Stimulated activated CD8-positive, alpha-beta memory T cell treated with anti-CD3 and anti-CD28 coated beads, Interleukin-15, amount 100 ng/mL, for 4 hours (primary cell): ENCODE measurements at places on chromosomes 6 and 20.

- no peak for DNase-seq
Measured at GRCh38 chr20:37971561-37972127, 61.6 kb downstream of the TTI1 start.

- DNase-seq = no peak
Measured at GRCh38 chr6:15170126-15170525, 75.7 kb upstream of the JARID2 start.

DNA sequence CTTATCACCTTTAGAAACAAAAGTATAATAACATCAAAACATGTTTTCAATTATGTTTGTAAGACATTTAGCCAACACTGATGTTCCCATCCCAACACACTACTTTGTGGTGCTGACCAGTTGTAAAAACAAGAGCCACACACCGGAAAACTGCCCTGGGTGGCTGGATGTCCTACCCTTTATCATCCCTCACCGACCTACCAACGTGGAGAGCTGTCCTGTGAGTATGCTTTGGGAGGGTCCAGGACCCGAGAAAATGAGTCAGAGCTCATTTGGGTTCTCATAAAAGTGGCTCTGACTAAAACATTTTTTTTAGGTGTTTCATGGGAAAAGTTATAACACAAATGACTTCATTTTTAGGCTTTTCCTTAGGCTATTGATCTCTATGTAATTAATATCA lies 29.3 kb upstream of the CTAGE9 start:
- DNase-seq = no peak

DNA sequence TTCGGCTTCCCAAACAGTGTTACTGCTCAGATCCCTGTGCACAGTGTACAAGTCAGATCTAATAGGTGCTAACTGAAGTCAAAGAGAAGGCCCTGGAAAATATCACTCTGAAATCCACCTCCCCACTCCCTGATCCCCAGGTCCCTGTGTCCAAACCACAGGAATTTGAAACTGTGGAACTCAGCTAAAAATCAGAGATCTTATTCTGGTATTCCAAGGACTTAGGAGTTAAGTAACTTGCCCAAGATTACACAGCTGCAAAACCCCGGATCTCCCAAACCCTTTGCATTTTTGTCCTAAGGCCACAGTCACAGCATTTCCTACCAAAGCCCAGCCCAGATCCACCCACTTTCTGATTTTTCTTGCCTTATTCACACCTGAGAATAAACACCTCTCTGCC lies 32.3 kb upstream of the SLC23A2 start:
- no peak for DNase-seq

DNA sequence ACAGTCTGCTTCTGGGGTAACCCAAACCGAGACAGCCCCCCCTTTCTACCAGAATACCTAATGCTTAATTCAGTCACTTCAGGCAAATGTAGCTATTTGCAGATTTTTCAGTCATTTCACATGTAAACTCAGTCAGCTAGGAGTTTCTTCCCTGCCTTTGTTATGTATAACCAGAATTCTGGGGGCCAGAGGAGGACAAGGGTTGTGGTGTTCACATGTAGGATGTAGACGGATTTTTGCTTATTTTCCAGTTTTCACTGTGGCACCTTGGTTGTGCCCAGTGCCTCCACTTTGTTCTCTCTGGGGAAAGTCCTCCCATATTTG lies 51.1 kb downstream of the PROKR2 start:
- no peak for DNase-seq

DNA sequence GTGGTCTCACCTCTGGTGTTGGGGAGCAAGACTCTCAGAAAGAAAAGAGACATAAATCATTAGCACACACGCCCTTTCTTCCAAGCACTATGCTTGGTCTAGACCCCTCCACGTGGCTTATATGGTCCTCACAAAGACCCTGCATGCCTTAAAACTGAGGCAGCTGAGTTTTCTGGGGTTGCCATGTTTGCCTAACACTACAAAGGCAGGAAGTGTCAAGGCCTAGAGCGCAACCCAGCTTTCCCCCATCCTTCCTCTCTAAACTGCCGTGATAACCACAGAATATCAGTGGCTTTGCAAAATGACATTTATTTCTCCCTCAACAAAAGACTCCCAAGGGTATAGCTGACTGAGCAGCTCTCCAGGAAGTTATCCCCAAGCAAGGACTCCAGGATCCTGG lies 146.5 kb upstream of the TOP1 start:
- DNase-seq = no peak

DNA sequence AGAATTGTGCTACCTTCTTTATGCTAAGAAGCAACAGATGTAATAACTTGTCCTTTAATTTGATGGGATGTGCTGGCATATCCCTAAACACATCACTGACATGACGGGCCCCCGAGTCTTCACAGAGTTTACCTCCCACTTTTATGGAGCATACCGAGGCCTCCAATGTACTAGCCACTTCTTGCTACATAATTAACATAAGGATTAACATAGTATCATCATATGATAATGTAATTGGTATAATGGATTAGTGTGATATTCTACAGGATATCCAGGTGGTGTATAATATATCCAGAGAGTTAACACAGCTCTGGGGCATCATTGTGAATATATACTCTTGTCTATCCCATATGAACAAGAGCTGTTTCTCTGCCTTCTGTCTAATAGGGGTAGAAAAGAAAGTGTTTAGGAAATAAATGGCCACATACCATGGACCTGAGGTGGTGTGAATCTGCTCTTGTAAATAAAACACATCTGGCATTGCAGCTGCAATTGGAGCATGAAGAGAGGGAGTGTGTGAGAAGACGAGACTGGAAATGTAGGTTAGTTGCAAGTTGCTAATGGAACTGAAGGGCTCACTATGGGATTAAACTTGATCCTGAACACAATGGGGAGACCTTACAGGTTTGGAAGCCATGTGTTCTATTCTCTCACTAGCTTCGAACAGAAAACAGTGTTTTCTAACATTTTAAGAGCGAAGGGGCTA lies 102.3 kb downstream of the IYD start:
- DNase-seq = no peak

GRCh38 chr20:38186788-38187221 lies 21.7 kb upstream of the TGM2 start:
- no peak for DNase-seq

DNA sequence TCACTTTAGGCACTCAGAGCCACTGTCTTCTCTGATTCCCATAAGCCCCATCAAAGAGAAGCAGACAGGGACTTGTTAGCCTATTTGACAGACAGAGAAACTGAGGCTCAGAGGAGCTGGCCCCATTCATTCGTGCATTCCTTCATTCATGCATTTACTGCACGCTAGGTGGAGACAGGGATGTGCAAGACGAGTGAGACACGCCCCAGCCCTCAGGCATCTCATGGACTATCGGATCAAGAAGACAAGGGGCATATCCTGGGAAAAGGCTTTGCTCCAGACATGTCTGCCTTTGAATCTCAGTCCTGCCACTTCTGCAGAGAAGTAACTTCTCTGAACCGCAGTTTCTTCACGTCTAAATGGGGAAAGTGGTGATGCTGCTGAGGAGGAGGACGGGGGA lies 54.1 kb downstream of the BPIFB1 start:
- DNase-seq = no peak

DNA sequence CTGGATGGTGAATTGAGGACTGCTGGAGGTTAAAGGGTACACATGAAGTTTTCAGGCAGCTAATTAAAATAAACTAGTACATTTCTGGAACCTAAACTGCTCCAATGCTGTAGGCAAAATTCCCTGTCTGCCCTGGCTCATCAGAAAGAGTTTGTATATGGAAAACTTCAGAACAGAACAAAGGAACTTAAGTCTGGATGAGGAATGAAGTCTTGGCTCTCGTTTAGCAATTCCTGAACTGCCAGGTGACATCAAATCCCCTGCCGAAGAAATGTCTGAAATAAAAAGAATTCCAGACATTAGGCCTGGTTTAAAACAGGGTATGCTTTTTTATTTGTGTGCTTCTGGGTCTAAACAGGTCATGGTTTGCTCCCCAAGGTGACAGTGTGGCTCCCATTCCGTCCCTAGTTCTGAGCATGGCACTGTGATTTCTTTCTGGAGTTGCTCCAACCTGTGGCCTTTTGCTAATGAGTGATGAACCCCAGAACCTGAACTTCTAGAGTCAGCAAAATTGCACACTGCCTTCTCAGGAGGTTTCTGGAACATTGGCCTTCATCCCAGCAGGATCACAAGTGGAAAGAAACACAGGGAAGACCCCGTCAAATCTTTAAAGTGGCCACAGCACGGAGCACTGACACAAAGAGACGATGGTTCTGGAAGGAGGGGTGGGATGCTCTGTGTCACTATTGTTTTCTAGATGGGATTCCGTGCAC lies 129.4 kb upstream of the NAA20 start:
- DNase-seq = no peak

DNA sequence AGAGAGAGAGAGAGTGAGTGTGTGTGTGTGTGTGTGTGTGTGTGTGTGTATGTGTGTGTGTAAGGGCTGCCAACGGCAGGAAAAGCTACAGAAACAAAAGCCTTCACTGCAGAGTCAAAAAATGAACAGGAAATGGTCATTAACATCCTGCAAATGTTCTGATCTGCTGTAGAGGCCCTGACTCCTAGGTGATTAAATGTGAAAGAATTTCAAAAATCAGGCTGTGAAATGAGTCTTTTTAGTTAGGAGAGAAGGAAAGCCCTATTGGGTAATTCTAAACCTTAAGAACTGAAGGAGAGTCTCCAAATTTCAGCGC lies 166.5 kb upstream of the MYLIP start:
- no peak for DNase-seq

GRCh38 chr6:41922154-41922553 lies 855 bp downstream of the BYSL start:
- DNase-seq = no peak

DNA sequence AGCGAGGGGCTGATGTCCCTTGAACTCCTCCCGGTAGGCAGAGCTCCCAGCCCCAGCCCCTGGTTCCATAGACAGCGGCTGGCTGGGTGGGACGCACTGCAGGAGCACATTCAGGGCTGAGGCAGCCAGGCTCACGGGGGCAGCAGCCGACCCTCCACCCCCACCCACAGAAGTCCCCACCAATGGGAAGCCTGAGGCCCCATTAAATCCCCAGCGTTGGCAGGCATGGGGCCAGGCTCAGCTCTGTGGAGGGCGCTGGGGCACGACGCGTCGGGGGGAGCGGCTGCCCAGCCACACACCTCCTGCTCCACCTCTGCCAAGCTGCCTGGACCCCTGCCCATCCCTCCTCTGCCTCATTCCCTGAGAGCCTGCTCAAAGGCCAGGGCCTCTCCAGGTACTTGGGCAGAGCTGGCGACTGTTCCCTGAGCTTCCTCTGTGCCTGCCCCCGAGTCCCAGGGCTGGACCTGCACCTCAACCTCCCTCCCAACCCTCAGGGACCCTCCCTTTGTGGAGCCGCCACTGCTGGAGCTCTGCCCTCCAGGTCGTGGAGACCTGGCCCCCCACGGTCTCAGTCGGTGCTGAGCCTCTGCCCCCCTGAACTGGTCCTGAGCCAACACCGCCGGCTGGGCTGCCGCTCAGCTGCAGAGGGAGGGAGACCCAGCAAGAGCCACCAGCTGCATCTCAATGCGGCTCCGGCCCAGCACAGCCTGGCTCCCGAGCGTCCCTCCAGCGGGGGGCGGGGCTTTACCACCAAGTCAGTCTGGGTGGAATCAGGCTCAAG lies 9.1 kb downstream of the CHRNA4 start:
- no peak for DNase-seq

GRCh38 chr20:16203096-16203495 lies 370.2 kb downstream of the KIF16B start:
- DNase-seq = no peak

DNA sequence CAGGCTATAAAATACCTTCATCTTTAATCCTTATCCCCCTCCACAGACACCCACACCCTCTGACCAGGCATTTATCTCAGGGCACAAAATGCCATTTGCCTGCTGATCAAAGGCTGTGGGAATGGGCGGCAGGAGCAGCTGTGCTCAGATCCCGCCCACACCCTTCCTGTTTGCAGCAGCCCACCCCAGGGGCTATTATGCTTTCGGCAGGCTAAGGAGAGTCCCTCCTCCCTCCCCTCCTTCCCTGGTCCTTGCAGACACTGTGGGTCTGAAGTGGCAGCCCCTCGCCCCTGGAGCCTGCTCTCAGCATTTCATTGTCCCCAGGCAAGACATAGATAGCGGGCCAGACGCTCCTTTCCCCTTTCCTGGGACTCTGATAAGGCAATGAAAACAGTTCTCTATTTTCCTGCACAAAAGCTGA lies 220.8 kb upstream of the HEY2 start:
- DNase-seq = no peak

DNA sequence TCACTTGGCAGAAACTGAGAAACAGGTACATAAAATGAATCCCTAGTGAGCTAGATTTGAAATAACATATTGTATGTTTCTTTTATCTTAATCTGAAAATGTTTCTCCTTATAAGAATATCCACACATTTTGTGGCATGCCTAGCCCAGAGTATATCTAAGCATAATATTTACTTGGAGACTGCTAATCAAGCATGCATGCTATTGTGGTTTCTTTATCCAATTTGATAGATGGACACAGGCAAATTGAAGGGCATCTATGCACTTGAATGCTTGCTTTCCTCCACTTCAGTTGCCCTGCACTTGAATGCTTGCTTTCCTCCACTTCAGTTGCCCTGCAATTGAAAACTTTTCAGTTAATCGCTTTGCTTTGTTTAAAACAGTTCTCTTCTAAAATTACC lies 729.8 kb downstream of the TBC1D32 start:
- DNase-seq = no peak

DNA sequence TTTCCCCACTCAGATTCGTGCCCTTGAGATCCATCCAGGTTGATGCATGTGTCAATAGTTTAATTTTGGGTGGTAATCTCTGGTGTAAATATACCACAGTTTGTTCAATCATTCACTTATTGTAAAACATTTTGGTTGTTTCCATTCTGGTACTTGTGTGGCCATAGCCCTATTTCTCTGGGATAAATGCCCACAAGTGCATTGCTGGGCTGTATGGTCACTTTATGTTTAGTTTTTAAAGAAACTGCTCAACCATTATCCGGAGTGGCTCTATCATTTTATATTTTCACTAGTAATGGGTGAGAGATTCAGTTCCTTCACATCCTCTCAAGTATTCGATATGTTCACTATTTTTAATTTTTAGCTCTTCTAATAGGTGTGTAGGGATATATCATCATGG lies 60.7 kb upstream of the RNF24 start:
- no peak for DNase-seq

DNA sequence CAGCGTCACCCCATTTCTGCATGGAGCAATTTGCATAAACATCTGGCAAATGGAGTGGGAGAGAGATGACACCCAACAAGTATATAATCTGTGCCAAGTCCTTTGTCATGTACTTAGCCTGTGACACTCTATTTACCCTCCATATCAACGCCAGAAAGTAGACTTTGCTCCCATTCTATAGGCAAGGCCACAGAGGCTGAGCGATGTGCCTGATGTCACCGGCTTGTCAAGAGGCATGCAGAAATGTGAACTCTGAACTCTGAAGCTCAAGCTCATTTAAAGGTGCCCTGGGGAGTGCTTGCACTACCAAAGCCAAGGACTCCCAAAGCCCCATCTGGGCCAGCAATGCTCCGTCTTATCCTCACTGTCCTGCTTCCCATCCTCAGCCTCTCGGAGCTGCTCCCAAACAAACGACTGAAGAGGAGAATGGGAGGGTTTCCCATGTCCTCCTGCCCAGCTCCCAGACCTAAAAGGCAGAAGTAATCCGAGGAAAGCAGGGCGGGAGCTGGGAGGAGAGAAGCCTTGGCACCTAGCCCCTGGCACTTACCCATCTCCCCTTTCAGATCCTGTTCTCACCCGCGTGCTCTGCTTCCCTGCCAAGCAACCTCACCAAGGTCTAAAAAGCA lies 9.2 kb downstream of the CPNE5 start:
- no peak for DNase-seq
